ENCODE measurements at places on chromosomes 13 and 19.

DNA sequence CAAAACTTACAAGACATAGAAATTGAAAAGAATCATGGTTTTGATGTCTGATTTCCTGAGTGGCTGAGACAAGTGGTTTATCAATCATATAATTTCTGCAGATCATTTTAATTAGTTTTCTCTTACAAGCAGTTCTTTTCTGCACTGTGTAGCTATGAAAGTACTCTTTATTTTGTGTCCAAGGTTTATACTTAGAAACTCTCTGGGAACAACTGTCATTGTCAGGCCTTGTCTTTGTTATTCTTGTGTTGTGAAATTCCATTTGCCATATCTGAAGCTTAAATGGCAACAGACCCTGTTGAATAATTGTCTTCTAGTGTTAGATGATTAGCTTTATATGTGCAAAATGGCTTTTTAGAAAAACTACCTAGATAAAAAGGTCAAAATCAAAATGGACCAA is 312.1 kb downstream of the FGF14 start:
- no peak for DNase-seq

- no peak for DNase-seq
Measured at GRCh38 chr13:90943946-90944345, 403.5 kb upstream of the MIR17HG start.

DNA sequence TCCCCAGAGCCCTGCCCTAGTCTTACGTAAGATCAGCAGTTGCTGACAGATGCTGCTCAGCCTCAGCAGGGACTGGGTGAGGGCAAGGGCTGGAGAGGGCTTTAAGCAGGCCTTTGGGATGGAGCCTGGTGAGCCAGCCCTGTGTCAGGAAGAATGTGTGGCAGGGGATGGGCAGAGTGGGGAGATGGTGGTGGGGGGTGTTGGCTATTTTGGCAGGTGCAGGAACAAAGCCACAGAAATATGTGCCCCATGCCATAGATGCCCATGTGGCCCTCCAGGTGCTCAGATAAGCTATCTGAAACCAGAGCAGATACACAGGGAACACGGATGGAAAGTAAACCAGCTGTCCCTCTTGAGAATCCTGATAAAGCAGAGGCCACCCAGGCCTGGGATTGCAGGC is 1325.0 kb downstream of the UQCRFS1 start:
- DNase-seq: no peak

DNA sequence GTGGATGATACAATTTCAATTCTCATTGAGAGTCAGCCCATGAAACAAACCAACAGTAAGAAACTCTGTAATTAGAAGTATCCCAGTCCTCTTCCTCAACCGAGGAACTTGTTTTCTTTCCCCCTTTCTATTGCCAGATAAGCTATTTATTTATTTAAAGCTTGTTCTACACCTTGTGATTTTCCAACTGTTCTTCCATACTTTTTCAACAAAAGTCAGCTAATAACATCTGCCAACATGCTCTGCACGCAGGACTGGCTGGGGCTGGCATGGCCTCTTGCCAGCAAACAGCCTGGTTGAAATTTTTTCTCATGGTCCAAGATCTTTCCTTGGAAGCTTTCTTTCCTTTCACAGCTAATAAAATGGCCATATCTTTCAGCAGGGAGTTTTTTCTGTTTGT is 2.9 kb upstream of the IRS2 start:
- DNase-seq: peak; percentile 66

GRCh38 chr13:38872693-38873092 is 117.9 kb downstream of the STOML3 start:
- DNase-seq: no peak

DNA sequence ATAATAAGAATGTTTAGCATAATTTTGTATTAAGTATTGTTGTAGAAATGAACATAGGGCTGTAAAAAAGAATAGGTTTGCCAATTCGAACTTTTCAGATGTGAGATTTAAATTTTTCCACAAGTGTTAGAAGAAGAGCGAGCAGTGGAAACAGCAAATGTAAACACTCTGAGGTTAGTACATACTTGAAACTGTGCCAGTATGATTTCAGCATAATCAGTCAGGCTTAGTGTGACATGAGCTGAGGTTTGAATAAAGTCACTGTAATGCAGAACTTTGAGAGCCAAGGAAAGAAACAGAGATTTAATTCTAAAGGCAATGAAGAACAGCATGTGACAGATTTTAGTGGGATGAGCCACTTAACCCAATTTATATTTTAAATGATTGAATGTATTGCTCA is 2166.4 kb downstream of the PCDH9 start:
- no peak for DNase-seq

All from NCI-H2171 treated with DMSO at 0.1 percent for 48 hours (cell line).